Right renal pelvis (tissue), 4 donors: ENCODE measurements at places on chromosomes 7 and 10.
A peak's percentile ranks its signal among the peaks of the same experiment; 100 is the strongest.

GRCh38 chr7:85177316-85177715, 9.5 kb downstream of the SEMA3D start:
- no peak for DNase-seq

GRCh38 chr7:15686957-15687545, 568 bp upstream of the MEOX2 start:
- DNase-seq = no peak

GRCh38 chr10:114340816-114341215, 63.5 kb downstream of the AFAP1L2 start:
- no peak for DNase-seq

- DNase-seq = no peak
Measured at GRCh38 chr7:138125598-138126111, 49.4 kb downstream of the AKR1D1 start.

DNA sequence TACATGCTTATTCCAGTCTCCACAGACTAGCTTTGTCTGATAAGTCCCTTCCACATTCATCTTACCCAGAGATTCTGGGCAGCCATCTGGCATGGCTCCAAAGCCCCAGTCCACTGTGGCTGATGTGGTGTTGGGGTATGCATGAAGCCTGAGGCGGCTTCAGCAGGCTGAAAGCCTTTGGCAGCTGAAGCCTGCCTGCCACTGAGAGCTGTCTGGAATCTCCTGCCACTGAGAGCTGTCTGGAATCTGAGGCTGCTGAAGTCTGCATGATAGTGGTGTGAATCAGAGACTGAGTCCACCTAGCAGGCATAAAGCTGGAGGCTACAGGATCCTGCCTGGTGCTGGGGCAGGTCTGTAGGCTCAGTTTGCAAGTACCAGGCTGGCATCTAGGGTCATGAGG, 87.1 kb downstream of the DYNC1I1 start:
- no peak for DNase-seq

DNA sequence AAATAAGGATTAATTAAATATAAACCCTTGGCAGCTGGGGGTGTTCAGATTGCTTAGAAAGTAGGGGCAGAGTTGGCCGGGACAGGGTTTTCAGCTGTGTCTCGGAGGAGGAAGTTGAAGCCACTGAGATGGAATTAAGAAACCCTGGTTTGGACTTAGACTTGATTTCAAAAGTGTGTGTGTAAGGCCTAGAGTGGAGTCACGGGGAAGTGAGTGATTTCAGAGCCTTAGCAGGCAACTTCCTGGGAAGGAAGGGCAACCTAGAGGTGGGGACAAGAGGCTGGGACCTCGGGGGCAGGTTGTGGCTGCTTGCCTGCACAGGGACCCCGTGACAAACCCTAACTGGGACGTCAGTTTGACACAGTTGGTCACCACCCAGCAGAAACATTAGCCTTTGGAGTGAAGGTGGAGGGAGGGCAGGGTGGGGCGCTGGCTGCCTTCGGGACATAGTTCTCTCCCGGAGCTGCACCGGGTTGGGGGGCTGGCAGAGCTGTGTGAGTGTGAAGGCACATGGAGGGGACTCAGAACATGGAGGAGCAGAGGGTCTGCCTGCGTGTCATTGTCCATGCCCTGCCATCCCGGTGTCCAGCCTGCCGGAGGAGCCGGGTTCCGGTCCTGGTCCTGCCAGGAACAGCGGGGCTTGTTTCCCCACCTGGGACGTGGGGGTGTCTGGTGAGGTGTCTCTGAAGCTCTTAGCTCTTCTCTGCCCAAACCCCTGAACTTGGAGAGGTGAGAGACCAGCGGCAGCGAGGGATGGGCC, 1.8 kb downstream of the BRI3 start:
- DNase-seq = no peak

GRCh38 chr7:45579391-45579801, 5.2 kb downstream of the ADCY1 start:
- DNase-seq = no peak

DNA sequence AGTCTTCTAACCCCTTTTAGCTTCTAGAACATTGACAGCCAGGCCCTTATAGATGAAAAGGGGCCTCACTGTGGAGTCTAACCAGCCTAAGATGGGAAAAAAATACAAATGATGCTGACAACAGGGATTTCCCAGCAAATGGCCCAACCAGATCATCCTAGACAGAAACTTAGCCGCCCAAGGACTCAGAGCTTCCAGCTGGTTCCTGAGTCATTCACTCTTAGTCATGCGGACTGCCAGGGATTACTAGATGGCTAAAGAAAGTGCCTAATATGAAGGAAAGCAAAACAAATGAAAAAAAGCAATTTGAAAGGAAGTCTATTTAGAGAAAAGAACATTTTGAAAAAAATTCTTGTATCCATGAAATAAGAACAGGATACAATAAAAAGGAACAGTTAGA, 23.7 kb downstream of the TSPAN14 start:
- no peak for DNase-seq

DNA sequence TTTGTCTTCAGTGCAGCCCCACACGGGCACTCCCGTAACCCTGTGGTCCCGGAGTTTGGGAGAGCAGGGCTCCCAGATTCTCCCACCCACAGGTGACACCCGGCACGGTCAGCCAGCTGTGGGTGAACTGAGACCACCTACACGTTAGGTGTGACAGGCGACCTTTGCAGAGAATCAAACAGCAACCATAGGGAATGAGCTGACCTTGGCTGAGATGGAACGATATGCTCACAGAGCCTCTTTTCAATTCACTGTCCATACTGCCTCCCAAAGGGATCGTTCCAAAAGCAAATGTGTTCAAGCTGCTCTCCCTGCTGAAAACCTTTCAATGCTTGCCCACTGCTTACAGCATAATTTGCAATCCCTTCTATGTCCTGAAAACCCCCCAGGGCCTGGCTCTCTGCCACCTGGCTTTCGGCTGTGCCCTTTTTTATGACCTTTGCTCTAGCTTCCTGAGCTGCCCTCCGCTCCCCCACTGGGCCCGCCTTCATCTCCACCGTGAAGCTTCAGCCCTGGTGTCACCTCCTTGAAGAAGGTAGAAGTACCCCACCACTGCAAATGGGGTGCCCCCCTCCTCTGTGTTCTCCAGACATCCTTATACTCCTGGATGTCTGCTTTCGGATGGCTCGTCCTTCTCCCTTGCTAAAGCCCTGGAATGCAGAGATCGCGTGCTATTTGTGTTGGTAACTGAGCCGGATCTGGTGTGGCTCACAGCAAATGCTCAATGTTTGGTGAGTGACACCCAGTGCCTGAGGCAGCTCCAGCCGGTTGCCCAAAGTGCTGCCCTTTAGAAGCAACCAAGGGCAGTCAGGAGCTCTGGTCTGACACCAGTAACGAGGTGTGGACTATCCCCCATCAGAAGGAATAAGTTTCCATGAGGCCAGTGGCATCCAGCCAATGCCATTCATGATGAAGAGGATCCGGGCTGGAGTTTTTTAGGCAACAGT, 90.4 kb downstream of the KIAA1549 start:
- no peak for DNase-seq

DNA sequence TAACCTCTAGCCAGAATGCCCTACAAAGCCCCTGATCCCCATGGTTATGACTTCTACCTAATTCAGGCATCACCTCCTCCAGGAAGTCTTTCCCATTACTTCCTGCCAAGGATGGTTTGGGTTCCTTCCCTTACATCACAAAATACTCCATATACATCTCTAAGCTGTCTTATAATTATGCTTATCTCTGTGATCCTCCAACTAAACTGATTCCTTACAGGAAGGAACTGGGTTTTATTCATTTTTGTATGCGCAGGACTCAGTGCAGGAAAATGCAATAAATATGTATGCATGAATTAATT, 41.3 kb downstream of the PIP4K2A start:
- DNase-seq = no peak

DNA sequence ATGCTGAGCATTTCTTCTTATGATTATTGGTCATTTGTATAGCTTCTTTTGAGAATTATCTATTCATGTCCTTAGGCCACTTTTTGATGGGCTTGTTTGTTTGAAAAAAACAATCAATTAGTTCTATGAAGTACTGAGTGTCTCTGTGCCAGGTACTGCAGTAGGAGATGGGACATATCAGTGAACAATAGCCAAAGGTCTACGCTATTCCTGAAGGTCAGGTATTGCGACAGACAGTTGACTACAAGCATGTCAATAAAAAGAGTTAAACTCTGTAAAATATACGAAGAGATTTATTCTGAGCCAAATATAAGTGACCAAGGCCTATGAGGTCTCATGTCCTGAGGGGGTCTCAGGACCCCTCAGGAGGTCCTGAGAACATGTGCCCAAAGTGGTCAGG, 122.1 kb upstream of the NFE2L3 start:
- DNase-seq = no peak

DNA sequence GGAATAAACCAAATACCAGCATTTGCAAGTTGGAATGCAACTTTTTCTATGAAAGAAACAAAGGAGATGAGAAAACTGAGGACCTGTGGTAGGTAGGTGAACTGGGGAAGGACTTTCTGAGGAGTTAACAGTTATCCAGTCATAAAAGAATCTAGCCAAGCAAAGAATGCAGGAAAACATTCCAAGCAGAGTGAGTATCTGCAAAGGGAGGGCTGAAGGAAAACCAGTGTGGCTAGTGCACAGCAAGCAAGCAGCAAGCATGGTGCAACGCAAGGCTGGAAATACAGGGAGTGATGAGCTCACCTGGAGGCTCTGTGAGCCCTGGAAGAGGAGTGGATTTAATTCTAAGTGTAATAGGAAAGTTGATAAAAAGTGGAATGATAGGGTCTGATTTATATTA, 44.0 kb downstream of the RTKN2 start:
- no peak for DNase-seq

- DNase-seq = no peak
Measured at GRCh38 chr7:41312235-41312634, 390.7 kb downstream of the INHBA start.

GRCh38 chr7:137958470-137959431, 43.1 kb downstream of the CREB3L2 start:
- no peak for DNase-seq

DNA sequence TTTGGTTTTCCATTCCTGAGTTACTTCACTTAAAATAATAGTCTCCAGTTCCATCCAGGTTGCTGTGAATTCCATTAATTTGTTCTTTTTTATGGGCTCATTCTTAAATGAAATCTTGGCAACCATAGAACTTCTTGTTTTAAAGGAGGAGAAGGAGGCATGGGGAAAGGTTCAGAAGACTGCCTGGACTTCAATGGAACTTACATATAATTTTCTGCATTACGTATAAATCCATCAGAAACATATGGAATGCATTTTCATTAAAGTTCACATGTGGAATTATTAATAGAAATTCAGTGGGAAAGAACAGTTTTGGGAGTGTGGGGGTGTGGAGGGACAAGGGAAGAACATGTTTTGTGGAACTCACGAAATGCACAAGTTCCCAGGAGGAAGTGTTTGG, 176.6 kb upstream of the PRKCQ start:
- no peak for DNase-seq

DNA sequence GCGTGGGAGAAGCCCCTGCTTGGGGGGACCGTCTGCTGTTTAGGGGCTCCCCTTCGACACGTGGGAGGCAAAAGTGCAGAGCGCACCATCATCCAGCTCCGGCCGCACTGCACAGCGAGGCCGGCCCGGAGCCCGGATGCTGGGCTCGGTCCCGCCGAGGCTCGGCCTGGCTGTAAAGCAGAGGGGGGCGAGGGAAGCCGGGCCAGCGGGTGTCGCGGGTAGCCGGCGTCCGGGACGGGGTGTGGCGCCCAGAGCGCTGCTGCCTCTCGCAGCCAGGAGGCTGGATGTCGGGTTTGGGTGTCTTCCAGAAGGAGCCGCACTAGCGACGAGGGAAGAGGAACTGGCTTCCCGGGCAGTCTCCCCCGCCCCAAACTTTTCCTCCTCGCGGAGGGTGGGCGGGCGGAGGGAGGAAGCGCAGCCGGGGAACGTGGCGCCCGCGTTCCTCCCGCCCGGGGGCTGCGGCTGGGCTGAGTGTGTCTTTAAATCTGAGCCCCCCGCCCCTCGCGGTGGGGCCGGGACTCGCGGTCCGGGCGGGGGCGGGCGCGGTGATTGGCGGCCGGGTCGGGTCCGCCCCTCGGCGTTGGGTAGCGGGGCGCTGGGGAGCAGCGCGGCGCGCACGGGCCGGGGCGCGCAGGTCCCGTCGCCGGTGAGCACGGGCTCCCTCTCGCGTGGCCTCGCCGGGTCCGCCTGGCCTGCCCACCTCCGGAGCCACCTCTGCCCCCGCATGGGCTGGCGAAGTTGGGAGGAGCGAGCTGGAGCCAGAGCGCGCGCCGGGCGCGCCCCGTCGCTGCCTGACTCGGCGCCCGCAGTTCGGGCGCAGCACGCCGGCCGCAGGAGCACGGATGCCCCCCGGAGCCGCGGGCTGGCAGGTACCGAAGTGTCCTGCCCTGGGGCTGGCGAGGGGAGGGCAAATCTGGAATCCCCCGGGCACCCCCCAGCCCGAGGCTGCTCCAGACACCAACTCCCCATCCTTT, at the start of gene PALD1:
TSS of gene PALD1 (plus strand) at position 577 of the 974 bp plus-strand sequence. CDS start 47,185 bp downstream, outside the sequence.
- peak; percentile 61 for DNase-seq

DNA sequence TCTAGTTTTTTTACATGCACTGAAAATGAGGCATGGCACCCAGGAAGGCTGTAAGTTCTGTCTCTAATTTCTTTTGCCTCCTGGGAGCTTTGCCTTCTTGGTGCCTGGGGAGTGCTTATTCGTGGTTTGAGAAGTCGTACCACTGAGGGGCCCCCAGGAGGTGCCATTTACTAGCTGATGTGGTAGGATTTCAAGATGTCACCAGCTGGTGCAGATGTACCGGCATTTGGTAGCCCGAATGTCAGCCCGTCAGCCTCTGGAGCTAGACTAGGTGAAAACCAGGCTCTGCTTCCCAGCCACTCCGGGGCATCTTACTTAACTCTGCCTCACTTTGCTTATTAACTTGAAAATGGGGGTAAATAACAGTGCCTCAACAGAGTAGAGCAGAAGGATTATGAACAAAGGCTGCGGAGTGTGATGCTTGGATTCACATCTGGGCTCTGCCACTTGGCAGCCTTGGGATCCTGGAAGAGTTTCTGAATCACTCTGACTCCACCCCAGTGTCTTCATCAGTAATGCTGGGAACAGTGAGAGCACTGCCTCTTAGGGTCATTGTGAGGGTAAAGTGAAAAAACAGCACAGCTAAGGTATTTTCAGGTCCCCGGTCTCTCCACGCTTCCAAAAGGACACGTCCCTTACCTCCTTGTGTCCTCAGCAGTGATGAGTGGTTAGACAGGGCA, 31.4 kb upstream of the BTBD16 start:
- DNase-seq = no peak

DNA sequence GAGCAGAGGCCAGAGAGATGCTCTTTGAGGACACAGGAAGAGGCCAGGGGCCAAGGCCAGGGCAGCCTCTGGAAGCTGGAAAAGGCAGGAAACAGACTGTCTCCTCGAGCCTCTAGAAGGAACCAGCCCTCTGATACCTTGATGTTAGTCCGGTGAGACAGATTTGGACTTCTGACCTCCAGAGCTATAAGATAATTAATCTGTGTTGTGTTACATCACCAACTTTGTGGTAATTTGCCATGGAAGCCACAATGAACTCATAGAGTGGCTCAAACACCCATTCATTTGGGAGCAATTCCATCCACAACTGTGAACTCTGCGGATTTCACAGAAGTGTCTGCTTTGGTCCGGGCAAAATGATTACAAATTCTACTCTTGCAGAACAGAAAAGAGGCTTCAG, 48.7 kb downstream of the OAT start:
- DNase-seq = no peak

GRCh38 chr7:16773326-16773725, 19.8 kb downstream of the TSPAN13 start:
- no peak for DNase-seq
